ENCODE measurements at places on chromosomes 3 and 15. TPM values are rescaled to one million over a fixed set of nuclear protein-coding genes. Genes with fewer than 3 reads are reported as not detected.

DNA sequence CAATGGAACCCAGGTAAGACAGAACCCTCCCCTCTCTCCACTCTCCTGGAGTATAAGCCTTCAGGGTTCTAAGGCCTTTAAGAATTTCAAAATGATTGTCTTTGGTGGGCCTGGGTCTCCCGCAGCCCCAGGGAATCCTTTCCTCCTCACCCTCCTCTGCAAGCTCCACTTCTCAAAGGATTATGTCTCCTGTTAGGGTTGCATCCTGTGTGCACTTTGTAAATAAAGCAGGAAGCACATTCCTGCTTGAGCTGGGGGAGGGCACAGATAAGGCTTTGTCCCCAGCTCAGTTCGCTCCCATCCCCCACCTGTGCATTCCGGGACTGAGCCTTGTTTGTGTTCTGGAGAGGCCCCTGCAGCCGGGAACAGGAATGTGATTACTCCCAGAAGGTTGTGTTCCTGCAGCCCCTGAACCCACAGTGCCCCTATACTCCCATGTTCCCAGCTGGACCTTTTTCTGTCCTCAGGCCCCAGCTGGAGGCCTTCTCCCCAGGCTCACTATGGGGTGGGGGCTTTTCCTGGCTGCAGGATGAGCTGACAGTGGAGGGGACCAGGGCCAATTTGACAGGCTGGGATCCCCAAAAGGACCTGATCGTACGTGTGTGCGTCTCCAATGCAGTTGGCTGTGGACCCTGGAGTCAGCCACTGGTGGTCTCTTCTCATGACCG, 9.5 kb downstream of the TYRO3 start:
- DNase-seq = peak; percentile 85

DNA sequence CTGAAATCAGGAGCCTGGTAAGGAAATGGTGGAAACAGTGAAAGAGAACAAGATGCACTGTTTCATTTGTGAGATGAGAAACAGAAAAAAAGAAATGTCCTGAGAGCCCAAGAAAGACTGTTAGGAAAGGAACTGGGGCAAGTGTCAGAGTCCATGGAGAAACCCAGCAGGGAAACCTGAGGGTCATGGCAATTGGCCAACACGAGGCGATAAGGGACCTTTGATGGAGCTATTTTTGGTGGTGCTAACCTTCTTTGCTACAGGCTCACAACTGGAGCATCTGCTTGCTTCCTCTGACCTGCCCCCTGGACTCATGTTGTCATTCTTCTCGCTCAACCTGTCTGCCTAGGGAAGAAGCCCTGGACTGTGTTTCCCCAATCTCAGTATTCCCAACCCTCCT, 4.2 kb upstream of the TMEM41A start:
- DNase-seq = no peak

- peak; percentile 16 for DNase-seq
Observed at GRCh38 chr3:196941729-196942225, 551 bp downstream of the NCBP2 start.

GRCh38 chr3:126418661-126419131, 24.0 kb downstream of the CFAP100 start:
- no peak for DNase-seq

DNA sequence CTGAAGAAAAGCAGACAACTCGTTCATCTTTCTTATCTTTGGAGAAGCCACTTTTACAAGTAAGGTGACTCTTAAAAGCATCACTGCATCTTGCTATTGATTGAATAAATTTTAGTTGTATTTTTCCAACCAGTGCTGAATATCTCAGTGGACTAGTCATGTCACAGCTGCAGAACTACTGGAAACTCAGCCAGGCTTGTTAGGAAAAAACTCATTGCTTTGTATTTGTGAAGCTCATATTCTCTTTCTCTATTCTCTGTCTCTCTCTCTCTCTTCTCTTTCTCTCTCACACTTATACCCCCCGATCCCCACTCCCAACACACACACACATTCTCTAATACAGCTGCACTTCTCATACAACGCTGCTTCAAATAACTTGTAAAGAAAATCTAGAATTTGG, 104.3 kb downstream of the WDR76 start:
- DNase-seq = no peak

- no peak for DNase-seq
Observed at GRCh38 chr3:11289864-11290263, 17.7 kb downstream of the ATG7 start.

DNA sequence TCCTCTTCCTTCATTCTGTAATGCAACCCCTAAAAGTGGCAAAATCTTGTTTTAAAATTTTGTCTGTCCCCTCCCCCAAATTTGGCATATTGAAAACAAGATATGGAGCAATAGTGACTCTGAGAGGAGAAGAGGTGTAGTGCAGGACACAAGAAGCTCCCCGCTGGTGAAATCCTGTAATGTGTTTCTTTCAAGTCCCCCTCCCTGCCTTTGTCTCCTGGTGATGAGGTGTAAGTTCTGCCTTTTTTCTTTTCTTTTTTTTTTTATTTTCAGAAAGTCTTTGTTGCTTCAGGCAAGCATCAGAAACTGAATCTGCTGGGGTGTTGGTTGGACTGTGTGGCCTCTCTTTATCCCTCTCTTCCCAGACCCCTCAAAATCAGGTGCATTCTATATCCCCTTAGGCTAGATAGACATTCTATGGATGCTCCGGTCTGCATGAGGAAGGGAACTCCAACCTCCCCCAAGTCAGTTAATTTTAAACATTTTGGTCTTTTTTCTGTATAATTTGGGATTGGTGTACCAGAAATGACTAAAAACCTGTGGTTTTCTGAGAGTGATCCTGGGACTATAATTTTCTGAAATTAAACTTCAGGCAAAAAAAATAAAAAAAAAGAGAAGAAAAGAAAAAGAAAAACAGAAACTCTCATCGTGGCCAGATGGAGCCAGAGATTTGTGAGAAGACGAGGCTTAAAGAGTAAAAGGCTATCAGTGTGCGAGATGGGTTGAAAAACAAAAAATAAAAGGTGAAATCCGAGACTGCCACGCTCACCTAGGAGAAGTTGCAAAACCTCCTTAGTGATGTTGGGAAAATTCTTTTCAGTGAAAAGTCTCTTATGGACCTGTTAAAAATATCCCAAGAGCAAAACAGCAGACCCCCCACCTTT, 21.4 kb downstream of the ACKR2 start:
- no peak for DNase-seq

- DNase-seq = no peak
Observed at GRCh38 chr15:93206893-93207292, 117.9 kb upstream of the RGMA start.

DNA sequence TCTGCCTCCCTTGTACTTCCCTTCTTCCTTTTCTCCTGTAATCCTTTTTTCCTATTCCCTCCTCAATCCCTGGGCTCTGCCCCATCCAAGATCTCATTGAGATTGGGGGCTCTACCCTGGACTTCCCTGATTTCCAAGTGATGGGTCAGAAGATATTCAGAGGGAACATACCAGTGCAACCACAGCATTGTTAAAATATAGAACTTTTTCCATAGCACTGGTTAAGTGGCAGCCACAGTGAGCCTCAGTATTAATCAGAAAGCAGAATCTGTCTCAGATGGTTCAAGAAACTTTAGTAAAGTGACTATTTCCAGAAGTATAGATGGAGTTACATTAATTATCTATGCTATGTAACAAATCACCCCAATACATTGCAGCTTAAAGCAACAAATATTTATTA, 18.7 kb upstream of the SCN10A start:
- no peak for DNase-seq

GRCh38 chr3:115691964-115692363, 68.7 kb downstream of the GAP43 start:
- DNase-seq = no peak

- no peak for DNase-seq
Observed at GRCh38 chr3:45683417-45684326, 5.5 kb upstream of the SACM1L start.

- DNase-seq = no peak
Observed at GRCh38 chr3:173199568-173199967, 58.5 kb upstream of the SPATA16 start.

- DNase-seq = no peak
Observed at GRCh38 chr3:23442598-23443383, 239.7 kb downstream of the UBE2E2 start.

GRCh38 chr15:42045211-42045615, 24.4 kb upstream of the PLA2G4E start:
- DNase-seq = no peak

DNA sequence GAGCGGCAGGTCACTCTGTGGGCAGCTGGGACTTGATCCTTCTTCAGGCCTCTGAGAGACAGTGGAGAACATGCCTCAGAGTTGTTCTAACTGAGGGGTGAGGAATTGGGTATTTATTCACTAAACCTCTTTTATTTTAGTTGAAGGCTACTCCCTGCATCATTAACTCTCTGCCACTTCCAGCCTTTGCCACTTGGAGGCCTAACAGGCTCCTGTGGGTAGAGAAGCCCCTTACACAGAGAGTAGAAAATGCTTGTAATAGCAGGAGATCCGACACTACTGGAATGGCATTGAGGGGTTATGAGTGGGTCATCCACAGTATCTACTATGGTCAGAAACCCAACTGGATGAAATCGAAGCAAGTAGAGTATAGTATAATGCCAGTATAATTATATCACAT, 81.7 kb downstream of the RYR3 start:
- DNase-seq = no peak

BFSP2 gene
- polyA plus RNA-seq = not detected

CCDC32 gene
- 31.6 TPM for polyA plus RNA-seq

TGM5 gene
- not detected for polyA plus RNA-seq

ANO10 gene
- polyA plus RNA-seq = 38.9 TPM

SHF gene
- 16.0 TPM for polyA plus RNA-seq

HSPBAP1 gene
- polyA plus RNA-seq = 11.6 TPM

APOD gene
- polyA plus RNA-seq = 1.1 TPM

GPR149 gene
- polyA plus RNA-seq = not detected

TLNRD1 gene
- polyA plus RNA-seq = 7.4 TPM

ENTPD3 gene
- 1.8 TPM for polyA plus RNA-seq
